ENCODE measurements at places on chromosomes 7 and 10.

DNA sequence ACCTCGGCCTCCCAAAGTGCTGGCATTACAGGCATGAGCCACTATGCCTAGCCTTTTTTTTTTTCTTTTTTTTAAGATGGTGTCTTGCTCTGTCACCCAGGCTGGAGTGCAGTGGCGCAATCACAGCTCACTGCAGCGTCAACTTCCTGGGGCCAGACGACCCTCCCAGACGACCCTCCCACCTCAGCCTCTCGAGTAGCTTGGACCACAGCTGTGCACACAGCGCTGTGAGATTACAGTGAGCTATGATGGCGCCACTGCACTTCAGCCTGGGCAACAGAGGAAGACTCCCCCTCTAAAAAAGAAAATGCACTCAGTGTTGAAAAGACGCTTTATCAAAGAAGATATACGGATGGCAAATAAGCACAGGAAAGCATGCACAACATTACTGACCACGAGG is 16.5 kb upstream of the WIPI2 start:
- DNase-seq = no peak

GRCh38 chr10:121696854-121697253 is 98.6 kb upstream of the FGFR2 start:
- DNase-seq = no peak

DNA sequence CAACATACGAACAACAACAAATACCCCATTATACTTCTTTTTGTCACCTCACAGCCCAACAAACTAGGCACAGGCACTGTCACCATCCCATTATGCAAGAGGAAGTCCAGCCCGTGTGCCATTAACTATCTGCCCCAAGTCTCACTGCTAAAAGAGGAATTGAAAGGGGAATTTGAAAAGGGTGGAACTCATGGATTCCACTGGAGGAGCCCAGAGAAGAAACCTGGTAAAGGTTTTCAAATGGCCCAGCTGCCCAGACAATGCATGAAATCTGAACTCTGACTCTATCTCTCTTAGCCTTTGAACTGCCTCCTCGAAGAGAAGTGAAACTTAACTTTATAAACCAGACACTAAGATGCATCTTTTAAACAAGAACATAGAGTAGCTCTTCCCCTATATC is 130.0 kb downstream of the PLXNA4 start:
- no peak for DNase-seq

DNA sequence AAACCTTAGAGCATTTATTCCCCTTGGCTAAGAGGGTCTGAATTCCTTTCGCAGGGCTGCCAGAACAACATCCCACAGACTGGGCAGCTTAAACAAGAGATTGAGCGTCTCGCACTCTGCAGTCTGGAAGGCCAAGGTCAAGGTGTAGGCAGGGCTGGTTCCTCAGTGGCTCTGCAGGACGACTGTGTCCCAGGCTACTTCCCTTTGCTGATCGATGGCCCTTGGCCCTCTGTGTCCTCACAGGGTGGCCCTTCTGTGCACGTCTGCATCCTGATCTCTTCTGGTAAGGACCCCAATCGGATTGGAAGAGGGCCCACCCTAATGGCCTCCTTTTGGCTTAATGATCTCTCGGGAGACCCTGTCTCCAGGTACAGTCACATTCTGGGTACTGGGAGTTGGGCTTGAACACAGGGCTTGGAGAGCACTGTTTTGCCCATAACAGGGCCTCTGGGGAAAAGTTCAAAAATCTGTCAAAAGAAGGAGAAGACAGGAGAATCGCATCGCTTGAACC is 35.1 kb upstream of the DNAJB6 start:
- no peak for DNase-seq

- DNase-seq = peak; percentile 57
These were observed 2.7 kb upstream of the HOXA11 start for GRCh38 chr7:27187475-27188385.

- no peak for DNase-seq
These were observed 11.6 kb upstream of the DNMBP start for GRCh38 chr10:100021322-100021721.

DNA sequence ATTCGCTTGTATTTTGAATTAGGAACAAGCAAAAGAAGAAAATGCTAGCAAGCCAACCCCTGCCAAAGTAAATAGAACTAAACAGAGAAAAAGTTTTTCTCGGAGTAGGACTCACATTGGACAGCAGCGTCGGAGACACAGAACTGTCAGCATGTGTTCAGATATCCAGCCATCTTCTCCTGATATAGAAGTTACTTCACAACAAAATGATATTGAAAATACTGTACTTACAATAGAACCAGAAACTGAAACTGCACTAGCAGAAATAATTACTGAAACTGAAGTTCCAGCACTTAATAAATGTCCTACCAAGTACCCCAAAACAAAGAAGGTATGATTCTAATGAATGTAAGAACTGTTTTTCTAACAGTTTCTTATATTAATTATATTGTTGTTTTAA is 87.9 kb downstream of the KMT2E start:
- no peak for DNase-seq

DNA sequence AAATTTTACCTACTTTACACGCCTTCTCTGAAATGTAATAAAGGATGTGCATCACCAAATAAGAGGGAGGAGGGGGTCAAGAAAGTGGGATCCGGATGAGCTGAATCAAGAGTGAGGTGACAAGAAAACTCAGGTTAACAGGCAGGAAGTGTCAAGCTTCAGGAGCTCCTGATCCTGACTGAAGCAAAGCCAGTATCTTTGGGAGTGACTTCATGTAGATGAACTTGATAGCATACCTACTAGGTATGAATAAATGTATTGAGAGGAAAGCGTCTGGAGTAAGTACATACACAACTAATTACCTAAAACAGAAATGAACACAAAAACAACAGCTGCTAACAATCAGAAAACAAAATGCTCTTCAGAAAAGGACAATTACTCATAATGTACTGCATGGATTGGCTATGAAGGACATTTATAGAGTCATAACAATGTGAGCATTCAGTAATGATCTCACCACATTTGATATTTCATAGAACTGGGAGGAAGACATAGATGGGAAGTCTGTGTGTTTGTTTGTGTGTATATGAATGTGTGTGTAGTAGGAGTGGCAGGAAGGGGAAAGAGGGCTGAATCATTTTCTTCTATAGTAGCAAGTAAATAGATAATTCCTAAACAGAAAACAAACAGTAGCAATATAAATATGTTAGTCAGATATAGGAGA is 29.4 kb downstream of the PRKG1 start:
- no peak for DNase-seq

DNA sequence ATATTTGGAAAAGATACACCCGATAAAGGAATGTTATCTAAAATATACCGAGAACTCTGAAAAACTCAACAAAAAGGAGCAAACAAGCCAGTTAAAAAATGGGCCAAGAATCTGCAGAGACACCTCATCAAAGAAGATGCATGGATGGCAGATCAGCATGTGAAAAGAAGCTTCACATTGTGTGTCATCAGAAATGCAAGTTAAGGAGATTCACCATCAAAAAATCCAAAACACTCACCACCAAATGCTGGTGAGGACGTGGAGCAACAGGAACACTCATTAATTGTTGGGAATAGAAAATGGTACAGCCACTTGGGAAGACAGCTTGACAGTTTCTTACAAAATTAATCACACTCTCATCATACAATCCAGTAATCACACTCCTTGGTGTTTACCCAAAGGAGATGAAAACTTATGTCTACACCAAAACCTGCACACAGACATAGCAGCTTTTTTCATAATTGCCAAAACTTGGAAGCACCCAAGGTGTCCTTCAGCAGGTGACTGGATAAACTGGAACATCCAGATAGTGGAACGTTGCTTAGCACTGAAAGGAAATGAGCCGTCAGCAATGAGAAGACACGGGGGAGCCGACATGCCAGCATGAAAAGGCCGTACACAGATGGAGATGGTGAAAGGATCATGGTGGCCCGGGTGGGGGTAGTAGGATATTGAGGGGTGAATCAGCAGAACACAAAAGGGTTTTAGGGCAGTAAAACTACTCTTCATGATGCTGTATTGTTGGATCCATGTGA is 27.9 kb upstream of the PWWP2B start:
- DNase-seq = no peak

DNA sequence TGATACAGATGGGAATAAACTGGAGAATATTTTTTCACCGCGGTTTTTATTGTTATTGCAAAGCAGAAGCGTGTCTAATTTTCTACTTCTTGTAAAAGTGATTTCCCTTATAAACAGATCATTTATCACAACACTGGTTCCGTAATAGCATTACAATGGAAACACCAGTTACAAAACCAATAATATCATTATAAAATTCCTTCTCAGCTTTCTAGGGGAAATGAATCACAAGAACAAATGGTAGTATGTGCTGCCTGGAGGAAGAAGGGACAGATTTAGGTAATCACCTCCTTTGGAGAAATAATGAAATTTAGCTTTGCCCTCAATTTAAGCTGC is 2.4 kb upstream of the CCDC6 start:
- no peak for DNase-seq

GRCh38 chr10:80041162-80041561 is 37.3 kb upstream of the TMEM254 start:
- no peak for DNase-seq

DNA sequence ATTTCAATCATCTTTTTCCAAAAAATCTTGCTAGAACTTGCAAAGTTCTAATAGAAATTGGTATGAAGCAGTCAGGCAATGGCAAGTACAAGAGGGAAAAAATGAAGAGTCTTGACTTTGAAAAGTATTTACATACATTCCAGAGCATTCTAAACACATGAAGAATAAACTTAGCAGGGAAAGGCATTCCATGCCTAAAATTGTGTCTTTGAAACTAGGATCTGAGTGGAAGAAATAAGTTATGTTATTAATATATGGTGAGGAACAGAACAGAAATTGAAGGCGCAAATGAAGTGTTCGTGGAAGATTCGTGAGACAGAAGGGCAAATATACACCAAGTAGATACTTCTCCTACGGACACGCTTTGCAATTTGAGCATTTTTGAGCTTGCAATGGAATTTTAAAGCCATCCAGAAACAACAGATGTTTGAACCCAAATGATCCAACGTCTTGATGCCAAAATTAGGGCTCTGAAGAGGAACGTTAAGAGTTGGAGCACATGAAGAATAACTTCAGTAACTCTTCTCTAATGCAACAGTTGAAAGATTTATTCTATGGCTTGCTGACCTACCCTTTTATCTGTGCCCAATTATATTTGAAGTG is 40.6 kb upstream of the SEPTIN7 start:
- no peak for DNase-seq

DNA sequence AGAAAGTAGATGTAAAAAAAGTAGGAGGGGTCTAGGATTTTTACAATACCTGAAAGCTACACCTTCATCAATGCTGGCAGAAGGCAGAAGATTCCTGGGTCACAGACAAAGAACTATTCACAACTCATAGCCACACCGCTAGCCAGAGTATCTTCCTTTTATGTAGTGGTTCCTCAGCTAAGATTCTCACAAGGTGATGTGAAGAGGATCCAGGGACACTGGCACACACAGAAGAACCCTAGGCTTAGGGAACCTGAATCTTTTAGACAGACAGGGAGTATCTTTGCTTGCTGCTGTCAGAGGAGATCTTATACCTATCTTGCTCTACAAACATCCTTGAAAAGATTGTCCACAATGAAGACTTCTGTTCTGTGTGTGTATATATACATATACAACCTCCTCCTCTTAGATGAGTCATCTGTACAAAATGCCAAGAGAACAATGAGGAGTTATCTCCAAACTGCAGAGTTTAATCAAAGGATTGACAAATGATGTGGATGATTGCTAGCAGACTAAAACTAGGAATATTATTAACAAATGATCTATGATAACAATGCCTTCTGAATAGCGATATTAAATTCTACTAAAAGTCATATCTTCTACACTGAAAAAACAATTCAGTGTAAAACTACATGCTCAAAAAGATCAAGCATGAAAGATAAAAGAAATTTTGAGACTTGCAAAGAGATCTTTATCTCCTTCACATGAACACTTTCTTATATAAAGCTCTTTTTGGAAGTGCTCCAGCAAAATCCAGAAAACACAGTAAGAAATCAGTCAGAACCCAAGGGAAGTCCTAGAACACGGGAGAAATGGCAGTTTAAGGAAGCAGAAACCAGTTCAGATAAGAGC is 409.3 kb downstream of the PARD3 start:
- DNase-seq = no peak

GRCh38 chr10:42431095-42431494 is 207.3 kb downstream of the ZNF33B start:
- DNase-seq = no peak

DNA sequence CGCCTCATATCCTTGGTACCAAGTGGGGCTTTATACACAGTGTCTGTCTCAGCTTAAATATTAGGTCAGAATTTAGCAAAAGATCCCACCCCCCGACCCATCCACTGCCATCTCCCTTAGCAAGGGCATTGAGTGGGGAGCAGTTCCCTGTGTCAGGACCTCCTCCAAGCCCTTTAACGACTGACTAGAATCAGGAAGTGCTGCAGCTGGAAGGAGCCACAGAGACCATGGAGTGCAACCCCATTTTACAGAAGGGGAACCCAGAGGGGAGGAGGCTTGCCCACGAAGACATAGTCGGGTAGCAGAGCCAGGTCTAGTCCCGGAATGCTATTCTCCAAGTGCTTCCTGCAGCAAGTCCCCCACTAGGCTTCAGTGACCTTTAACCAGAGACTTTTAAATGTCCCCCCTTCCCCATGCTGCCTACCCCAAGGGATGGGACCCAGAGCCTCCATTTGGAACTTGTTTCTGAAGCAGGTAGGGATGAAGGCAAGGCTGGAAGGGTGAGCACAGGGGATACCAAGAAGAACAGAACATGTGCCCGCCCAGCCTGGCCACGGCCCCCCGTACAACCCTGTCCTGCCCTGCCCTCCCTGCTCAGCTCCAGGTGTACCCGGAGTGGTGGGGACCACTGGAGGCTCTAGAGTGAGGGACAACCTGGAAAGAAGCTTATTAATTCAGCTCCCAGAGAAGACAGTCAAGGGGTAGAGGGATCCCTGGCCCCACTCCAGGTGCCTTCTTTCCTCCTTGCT is 41.3 kb downstream of the C10orf105 start:
- no peak for DNase-seq

DNA sequence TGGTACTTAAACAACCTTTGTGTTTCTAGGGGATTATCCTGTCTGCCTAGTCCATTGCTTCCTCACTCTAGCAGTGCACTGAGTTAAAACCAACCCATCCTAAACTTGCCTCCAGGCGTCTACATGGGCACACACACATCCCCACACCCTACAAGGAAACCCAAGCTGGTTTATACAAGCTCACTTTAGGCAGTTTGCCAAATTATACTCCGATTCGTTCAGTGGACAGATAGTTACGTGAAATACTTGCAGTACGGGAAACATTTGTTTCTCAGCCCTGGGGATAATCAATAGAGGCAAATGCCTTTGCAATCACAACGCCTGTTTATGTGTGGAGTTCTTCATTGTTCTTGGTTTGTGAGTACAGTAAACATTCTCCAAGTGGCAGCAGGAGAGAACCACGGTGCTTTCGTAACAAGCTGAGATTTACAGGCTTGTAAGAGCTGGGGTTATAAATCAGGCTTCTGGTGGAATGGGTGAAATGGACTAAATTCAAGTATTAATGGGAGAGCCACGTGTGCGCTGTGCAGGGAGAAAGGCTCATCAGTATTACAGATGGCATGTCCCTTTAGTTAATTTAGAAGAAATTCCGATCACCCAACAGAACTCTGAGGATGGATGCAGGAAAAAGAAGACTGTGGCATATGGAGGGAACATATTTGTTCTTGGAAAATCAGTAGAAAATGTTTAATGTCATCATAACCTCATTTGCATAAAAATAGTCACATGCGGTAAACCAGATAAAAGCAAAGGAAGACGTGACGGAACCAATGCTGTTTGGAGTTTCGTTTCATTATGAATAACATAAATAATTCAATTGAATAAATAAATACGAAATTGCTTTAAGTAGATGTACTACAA is 217.1 kb downstream of the GALNT17 start:
- no peak for DNase-seq

GRCh38 chr7:47326220-47326619 is 255.7 kb downstream of the TNS3 start:
- peak; percentile 49 for DNase-seq

- DNase-seq = no peak
These were observed 38.7 kb downstream of the PLXNA4 start for GRCh38 chr7:132537456-132538145.

Measured in sciatic nerve (tissue), 2 donors.